ENCODE measurements at places on chromosomes 6 and 20. TPM values are rescaled to one million over a fixed set of nuclear protein-coding genes. Genes with fewer than 3 reads are reported as not detected.

GRCh38 chr20:60477958-60478357 is 519.7 kb downstream of the CDH26 start:
- no peak overlapping the region for H3K27ac ChIP-seq
- H3K4me1 ChIP-seq = no peaks in the 10 kb centered on the region
- H3K36me3 ChIP-seq = no peaks in the 10 kb centered on the region
- no peak overlapping the region for H3K4me3 ChIP-seq

DNA sequence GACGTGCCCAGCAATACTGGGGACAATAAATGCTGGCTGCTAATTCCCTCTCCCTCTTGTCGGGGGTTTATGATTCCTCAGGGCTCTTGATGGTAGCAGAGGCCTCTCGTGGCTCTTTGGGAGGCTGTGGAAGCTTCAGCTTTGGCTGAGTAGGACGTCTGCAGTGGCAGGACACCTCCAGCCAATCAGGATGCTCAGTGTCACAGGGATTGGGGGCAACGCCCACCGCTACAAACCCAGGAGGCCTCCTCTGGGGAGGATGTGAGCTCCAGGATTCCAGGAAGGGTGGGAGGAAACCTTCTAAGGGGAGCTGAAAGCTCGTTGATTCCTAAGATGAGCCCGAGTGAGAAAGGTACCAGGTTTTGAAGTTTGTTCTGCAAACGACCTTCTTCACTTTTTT is 19.4 kb downstream of the RSPO4 start:
- DNase-seq = no peak
- no peaks in the 10 kb centered on the region for H3K36me3 ChIP-seq
- no peak overlapping the region for H3K27ac ChIP-seq
- H3K4me3 ChIP-seq = no peak overlapping the region

GRCh38 chr20:61487346-61487996 is 235.4 kb downstream of the CDH4 start:
- H3K4me3 ChIP-seq = no peak overlapping the region
- H3K4me1 ChIP-seq = no peaks in the 10 kb centered on the region
- no peak overlapping the region for H3K27ac ChIP-seq
- DNase-seq = no peak
- peaks cover 11% of the 10 kb centered on the region for H3K27me3 ChIP-seq

The GMPR gene
- 46.3 TPM for polyA plus RNA-seq

GRCh38 chr6:35454391-35455110 is 2.4 kb downstream of the FANCE start:
- no peak overlapping the region for H3K4me3 ChIP-seq
- H3K4me1 ChIP-seq = peaks cover 32% of the 10 kb centered on the region
- no peak overlapping the region for H3K27ac ChIP-seq
- no peaks in the 10 kb centered on the region for H3K27me3 ChIP-seq
- no peak for DNase-seq
- peaks cover 40% of the 10 kb centered on the region for H3K36me3 ChIP-seq

DNA sequence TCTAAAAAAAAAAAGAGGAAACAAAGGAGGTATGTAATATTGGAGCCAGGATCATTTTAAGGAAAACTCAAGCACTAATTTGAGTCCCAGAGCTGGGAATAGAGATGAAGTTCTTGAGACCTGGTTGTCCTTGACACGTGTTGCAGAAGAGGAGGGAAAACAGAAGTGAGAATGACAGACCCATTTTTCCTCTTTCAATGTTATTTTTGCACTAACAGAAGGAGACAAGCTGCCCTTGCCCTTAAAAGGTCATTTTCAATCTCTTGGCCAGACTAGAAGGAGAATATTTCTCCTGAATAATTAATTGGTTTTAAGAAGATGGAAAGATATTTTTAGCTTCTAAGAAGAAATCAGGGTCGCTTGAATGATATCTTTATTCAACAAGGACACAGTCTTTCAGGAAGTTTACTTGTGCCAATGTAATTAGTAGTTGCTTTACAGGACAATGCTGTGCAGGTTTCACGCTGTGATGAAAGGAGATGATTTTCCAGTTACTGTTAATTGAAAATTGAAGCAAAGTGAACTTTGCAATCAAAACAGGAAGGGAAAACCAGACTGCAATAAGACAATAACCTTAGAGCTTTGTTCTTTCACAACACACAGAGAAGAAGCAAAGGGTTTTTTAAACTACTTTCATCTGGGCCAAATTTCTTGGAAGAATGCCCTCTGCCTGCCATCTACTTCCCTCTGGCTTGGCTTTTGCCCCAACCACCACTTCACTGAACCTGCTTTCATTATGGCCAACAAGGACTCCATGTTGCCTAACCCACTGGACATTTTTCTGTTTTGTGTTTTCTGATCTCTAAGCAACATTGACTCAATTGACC is 107.8 kb upstream of the SHLD1 start:
- H3K4me1 ChIP-seq = peaks cover 17% of the 10 kb centered on the region
- H3K27me3 ChIP-seq = no peaks in the 10 kb centered on the region
- H3K4me3 ChIP-seq = no peak overlapping the region
- no peak for DNase-seq

DNA sequence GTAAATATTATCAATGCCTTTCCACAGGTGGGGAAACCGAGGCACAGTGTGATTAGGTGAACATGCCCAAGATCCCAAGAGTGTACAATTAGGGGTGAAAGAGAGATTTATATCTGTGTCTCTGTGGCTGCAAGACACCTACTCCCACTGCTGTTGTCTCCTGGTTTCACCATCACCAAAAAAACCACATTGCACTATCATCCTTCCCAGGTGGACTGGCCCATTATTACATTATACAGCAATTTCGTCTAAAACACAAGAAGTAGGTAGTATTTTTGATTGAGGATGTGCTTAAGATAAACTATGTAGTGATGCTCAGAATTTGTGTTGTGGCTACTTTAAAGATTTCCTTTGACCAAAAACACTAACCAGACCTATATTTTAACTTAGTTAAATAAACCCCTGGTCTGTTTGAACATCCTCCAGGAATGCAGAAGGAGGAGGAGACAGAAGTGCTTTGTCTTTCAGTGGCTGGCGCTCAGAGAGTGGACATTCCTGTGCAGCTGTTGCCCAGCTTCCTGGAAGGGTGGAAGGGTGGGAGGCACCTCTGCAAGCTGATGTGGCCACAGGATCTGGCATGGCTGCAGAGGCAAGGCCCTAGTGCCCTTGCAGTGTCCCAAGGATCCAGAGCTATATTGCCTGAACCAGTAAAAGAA is 23.8 kb downstream of the DCBLD1 start:
- H3K27me3 ChIP-seq = no peaks in the 10 kb centered on the region
- H3K36me3 ChIP-seq = peaks cover 18% of the 10 kb centered on the region
- H3K27ac ChIP-seq = no peak overlapping the region
- no peaks in the 10 kb centered on the region for H3K4me1 ChIP-seq

Measured in stomach (tissue), 19 donors.